Daoy (cell line): ENCODE measurements at places on chromosomes 13 and 19. TPM values are rescaled to one million over a fixed set of nuclear protein-coding genes. Genes with fewer than 3 reads are reported as not detected.

DNA sequence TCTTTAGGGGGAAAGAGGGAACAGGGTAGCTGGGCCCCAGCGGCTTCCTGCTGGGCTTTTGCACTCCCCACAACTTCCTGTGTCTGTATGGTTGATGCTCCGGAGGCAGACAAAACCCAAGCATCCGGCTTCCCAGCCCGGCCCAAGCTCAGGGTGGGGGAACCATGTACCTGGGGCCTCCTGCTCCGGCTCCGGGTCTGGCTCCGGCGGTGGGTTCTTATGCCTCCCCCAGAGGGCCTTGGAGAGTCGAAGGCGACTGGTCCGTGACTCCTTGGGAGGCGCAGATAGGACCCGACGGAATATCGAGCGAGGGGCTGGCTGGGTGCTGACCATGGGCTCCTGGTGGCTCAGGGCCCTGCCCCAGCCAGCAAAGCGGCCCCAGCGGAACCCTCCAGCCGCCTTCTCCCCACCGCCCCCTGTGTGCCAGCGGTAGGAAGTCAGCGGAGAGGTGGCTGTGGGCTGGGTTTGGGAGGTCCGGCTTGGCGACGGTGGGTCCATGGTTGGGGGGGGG is 428 bp downstream of the RASAL3 start:
- no peak for DNase-seq

The IZUMO2 gene
- total RNA-seq, result not detected in 2 replicates

The C19orf67 gene
- not detected in 2 replicates for total RNA-seq

The TMEM145 gene
- total RNA-seq, result 0.30 and 0.51 TPM in 2 replicates

The TNFSF13B gene
- total RNA-seq, result 0.06 TPM in 1 of 2 replicates, not detected in the other

DNA sequence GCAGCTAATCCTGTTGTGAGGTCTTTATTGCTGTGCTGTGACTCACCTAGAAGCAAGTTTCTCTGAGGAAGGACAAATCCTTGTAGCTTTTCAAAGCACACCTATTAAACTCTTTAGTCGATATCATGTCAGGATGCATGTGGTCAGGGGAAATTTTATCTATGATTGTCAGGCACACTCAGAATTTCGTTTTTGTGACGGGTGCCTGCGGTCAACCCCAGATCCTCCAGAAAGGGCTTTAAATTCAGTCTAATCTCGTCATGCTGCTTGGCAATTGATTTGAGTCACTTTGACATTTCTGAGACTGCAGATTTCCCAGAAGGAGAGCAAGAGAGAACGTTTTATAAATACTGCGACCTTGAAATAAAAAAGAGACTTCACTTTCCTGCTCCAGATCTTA is 316.9 kb downstream of the FGF9 start:
- peak; percentile 72 for DNase-seq

The FUT1 gene
- 0.39 TPM in 1 of 2 replicates, not detected in the other for total RNA-seq

- DNase-seq, result peak; percentile 71
Measured at GRCh38 chr19:3982701-3983541, 2.3 kb downstream of the EEF2 start.

- no peak for DNase-seq
Measured at GRCh38 chr13:73607489-73608156, 526.6 kb downstream of the KLF12 start.

DNA sequence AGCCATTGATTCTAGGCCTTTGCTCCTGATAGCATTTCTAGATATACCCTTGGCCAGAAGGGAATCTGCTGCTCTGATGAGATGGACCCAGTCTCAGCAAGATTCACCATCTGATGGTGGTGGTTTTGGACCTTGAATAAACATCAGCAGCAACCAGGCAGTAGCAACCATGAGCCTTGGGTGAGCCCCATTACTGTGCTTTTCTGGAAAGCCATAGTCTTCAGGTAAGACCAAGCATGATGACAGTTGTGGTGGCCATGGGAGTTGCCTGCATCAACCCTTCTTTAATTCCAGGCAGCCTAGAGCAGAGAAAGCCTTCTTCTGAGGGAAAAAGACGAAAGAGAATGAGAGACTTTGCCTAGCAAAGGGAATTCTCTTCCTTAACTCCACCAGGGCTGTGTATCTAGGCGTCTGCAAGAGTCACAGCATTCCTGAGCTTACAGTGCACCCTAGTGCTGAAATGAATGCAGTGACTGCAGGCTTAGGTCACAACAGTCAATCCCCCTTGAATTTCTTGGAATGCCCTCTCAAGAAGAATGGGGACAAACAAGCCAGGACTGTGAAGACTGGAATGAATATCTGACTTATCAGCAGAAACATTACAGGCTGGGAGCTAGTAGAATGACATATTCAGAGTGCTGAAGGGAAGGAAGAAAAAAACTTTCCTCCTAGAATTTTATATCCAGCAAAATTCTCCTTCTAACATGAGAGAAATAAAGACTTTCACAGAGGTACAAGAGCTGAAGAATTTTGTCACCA is 942.4 kb upstream of the PCDH20 start:
- DNase-seq, result peak; percentile 11

The ZNF850 gene
- 8.7 and 11.4 TPM in 2 replicates for total RNA-seq

The PLIN5 gene
- 0.15 and 1.3 TPM in 2 replicates for total RNA-seq

- DNase-seq, result no peak
Measured at GRCh38 chr19:39867133-39867532, 21.0 kb upstream of the FBL start.

DNA sequence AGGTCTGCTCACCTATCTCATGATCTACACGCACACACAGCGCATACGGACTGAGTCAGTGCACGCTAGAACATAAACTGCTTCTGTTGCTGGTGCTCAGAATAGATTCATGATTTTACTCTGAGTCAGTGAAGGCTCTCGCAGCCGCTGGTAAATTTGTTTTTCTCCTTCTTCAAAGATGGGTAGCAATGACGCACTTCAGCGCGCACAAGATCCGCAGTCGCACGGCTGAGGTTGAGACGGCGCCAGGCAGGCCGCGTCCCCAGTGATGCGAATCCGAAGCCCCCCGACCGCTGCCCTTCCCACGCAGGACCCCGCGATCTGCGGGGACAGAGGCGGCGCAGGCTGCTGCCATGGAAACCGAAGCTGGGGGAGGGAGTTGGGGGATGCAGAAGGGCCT is 103.7 kb upstream of the USP29 start:
- DNase-seq, result peak; percentile 79

- DNase-seq, result no peak
Measured at GRCh38 chr13:63438951-63439350, 2023.3 kb upstream of the PCDH20 start.

DNA sequence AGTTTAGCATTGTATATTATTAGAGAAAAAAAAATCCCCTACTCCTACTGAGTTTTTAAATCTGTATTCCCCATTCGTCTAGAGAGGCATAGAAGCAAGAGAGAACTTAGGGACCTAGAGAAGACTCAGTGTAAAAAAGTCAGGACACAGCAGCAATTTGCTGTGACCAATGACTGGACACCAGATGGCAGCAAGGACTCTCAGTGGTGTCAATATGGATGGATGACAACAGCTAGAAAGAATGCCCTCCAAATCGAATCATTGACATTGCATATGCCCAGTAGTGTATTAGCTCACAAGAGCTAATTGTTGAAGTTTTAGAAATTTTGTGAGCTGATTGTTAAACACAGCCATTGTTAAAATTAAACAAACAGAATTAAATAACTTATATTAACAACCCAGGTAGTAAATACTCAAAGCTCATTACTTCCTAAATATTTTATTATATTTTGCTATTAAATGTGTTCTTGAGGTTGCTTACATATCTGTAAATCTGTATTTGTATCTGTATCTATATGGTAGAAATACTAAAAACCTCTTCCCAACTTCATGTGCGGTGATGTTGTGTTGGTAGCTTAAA is 43.9 kb downstream of the SIAH3 start:
- peak; percentile 51 for DNase-seq

- DNase-seq, result peak; percentile 63
Measured at GRCh38 chr19:18173572-18174288, at the start of gene IFI30. Gene IFI30, plus strand, starts transcription at chr19:18173813. Its CDS starts 29 bp downstream, at chr19:18173842.

GRCh38 chr13:22765547-22765946 is 415.2 kb upstream of the SGCG start:
- DNase-seq, result no peak

DNA sequence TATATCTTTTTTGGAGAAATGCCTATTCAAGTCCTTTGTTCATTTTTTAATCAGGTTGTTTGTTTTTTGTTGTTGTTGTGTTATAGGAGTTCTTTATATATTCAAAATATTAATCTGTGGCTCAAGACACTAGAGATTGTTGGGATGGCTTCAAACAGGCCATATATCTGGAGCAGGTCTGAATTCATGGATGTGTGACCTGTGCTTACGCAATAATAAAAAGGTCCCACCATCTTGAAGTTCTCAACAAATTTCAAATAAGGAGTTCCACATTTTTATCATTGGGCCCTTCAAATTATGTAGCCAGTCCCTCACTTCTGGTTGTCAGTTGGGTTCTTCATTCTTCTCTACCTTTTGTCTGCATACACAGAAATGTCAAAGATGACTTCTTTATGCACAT is 17.7 kb upstream of the NUDT15 start:
- no peak for DNase-seq

- DNase-seq, result no peak
Measured at GRCh38 chr13:97723655-97724054, 229.8 kb upstream of the IPO5 start.

DNA sequence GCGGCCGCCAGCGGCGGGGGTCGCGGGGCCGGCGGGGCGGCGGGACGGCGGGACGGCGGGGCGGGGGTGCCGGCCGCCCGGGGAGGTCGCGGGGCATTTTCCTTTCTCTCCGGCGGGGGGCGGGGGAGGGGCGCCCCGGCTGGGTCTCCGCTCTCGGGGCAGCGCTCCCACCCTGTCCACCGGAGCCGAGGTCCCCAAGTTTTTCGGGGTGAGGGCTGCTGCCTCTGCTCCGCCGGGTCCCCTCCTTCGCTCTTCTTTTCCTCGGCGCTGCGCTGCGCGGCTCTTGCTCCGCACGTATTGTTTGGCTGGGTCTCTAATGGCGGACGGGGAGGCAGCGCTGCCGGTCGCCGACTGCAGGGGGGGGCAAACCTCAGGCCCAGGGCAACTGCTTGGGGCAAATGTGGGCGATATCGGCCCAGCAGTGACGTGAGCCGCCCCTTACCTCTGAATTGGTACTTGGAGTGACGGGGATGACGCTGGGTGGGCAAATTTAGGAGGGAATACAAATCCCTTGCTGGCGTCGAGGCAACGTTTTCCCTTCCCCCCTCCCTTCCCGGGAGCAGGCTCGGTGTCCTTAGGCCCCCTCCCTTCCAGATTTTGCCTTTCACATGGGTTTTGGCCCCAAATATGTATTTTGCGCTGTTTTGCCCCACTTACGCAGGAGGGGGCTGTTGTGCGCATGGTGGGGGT is 759 bp downstream of the ZMYM2 start:
- peak; percentile 51 for DNase-seq

DNA sequence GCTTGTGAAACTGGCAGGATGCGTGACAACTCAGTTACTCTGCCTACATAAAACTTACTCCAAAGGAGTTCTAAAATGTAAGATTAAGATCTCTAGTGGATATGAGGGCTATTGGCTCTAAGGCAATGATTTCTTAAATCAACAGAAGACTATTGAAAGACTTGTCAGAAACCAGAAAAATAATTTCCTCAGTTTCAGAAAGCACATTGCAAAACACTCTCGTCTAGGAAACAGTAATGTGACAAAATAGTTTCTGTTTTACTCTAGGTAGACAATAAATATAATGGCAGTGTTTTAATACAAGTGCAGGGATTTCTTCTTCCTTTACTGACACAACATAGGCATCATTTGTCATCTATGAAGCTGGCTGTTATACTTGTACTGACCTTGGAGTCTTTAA is 230.1 kb downstream of the KCTD12 start:
- no peak for DNase-seq
